ENCODE measurements at places on chromosomes 3 and 15.
A peak's percentile ranks its signal among the peaks of the same experiment; 100 is the strongest.

GRCh38 chr3:46921041-46921440 lies 43.5 kb downstream of the PTH1R start:
- no peak for DNase-seq

GRCh38 chr15:31407851-31408250 lies 81.2 kb downstream of the KLF13 start:
- DNase-seq, result no peak

GRCh38 chr3:69409011-69409410 lies 23.1 kb upstream of the FRMD4B start:
- DNase-seq, result no peak

GRCh38 chr3:134623615-134624245 lies 27.1 kb downstream of the KY start:
- DNase-seq, result no peak

DNA sequence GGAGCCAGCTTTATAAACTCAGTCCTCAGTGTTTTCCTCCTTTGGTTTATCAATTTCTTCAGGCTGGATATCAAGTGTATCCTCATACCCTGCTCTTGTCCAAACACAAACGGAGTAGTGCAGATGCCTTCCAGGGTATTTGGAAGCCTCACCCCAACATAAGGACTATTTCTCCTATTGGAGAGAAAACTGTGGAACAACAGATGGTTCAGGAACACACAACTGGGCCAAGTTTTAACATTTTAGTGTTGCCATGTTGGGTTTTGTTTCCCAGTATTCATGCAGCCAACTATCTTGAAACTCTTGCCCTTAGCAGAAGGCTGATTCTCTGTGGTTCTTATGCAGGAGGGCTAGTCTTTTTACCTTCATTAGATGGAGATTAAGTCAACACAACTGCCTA lies 398.1 kb downstream of the GABRB3 start:
- no peak for DNase-seq

DNA sequence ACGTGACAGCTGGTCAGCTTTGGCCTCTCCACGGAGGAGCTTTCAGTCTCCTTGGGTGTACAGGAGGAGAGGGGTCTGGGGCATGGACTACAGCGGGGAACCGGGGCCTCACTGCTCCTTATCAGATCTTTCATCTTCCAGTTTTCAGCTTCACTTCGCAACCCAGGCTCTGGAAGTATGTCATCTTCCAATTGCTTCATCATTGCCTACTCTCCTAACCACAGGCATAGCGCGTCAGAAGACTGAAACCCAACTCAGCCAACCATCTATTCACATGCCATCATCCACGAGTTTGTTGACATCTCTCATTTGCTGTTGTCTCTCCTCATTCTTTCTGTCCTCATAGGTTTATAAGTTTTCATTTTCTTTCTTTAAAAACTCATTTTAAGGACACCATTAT lies 119.5 kb downstream of the MYLK start:
- no peak for DNase-seq

DNA sequence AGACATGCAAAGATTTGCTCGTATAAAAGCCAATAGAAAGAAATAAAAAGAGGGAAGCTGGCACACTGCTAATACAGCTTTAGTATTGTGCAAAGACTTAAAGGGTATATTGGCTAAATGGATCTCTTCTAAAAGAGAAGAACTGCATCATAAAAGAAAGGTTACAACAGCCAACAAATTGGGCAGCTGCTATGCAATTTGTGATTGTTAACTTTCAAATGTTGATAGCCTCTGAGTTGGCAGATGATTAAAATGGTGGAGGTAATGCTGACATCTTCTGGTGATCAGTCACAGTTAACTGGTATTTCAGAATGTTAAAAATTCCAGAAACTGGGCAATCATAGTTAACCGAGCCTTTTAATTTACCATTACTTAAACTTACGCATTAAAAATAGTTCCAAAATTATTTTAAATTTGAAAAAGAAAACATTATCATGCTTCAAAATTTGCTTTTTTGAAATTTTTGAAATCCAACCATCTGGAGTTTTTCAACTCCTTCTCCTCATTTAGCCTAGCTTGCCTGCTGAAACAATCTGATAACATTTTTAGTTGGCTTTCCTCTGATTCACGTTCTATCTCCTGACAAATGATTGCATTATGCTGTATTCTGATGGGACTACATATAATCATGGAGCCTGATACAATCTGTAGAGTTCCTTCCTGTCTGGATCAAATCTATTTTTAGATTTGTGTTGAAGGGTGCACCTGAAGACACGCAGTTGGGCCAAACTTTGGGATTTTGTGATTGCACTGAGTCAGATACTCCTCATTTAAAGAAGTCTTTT lies 144.0 kb upstream of the PDZRN3 start:
- no peak for DNase-seq

GRCh38 chr3:153215966-153216365 lies 53.9 kb downstream of the RAP2B start:
- DNase-seq, result no peak

GRCh38 chr15:68479870-68480269 lies 47.9 kb upstream of the ITGA11 start:
- no peak for DNase-seq

DNA sequence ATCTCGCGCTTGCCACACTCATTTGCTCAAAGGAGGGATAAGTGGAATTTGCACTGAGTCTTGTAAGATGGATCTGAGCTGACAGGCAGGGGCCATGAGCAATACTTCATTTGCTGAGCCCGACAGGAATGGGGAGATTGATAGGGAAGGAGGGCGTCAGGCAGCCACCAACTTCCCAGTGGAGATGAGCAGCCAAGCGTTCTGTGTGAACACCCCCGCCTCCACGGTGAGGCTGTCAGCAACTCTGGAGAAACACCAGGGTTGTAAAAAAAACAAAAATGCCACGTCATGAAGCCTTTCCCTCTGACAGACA lies 36.8 kb downstream of the TLE3 start:
- peak; percentile 15 for DNase-seq

GRCh38 chr3:181541414-181541813 lies 170.3 kb upstream of the SOX2 start:
- no peak for DNase-seq

GRCh38 chr3:13866041-13866965 lies 13.6 kb downstream of the WNT7A start:
- DNase-seq, result no peak

DNA sequence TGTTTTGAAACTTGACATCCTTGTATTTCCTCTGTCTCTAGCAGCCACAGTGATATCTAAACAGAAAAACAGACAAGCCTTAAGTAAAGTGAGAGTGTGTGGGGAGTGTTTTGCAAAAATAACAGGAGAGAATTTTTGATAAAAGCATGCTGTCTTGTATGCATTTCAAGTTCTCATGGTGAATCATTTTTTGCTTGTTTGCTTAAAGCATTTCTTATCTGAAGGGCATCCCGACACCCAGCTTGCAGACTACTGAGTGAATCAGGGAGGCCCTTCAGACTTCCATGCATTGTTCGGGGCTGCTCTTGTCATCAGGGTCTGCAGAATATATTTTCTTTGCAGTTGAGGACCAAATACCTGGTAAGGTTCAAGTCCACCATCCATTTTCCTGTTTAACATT lies 8.5 kb downstream of the CGNL1 start:
- no peak for DNase-seq

GRCh38 chr3:38313695-38314094 lies 31.6 kb downstream of the SLC22A14 start:
- no peak for DNase-seq

- no peak for DNase-seq
These were observed 8.5 kb upstream of the FANCD2 start for GRCh38 chr3:10017636-10018292.

DNA sequence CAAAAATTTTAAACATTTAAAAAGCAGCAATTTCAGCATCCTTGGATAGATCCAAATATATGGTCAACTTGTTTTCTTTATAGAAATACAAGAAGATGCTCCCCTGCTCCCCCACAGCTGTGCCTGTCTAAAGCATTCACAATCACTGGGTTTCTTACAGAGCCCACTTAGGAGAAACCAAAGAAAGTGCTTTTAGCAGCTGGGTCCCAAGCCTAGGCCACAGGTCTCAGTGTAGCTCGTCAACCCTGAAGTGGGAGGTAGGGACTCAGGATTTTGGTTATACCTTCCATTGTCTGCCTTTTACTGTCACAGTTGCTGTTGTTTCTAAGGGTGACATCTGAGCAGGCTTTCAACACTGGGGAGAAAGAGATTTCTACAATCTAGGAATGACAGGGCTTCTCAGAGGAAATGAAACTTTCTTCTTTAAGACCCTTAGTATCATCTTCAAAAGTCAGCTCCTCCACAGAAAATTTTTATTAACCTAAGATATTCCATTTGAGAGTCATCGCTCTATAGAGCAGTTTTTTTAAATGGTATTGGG lies 199.3 kb upstream of the CMC1 start:
- DNase-seq, result no peak

DNA sequence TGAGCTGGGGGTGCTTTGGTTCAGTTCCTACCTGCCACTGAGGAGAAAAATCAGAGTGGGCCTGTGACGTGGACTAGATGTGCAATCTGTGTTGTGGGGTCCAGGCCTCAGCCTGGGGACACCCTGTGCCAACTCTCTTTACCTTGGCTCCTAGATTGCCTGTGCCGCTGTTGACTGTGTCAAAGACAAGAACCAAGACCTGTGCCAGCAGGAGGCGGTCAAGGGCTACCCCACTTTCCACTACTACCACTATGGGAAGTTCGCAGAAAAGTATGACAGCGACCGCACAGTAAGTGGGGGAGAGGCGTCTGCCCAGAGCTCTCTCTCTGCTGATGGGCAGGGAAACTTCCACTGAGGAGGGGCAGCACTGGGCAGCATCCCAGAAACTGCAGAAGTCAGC lies 40.6 kb upstream of the SEC22A start:
- no peak for DNase-seq

GRCh38 chr15:27196691-27197090 lies 225.7 kb downstream of the GABRG3 start:
- DNase-seq, result no peak

DNA sequence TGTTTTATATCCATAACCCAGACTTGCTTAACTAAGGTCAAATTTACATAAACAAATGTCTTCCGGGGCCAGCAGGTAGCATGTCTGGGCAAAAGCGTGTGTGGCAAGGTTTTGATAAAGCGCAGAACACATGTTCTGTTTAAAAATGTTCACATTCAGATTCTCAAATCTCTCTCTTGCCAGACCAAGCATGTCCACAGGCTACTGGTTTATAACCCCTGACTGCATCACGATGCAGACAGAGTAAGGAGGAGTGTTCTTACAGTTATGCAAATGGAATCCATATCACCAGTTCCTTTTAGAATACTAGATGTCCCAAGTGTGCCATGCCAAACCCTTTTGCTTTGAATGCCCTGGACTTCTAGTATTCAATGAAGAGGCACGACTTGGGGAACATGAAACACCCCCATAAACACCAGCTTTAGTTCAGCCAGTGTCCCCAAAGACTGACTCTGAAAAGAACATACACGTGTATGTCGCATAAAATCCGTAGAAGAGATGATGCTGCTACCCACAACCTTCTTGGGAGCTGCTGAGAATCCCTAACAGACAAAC lies 412.0 kb downstream of the CNTN4 start:
- no peak for DNase-seq

DNA sequence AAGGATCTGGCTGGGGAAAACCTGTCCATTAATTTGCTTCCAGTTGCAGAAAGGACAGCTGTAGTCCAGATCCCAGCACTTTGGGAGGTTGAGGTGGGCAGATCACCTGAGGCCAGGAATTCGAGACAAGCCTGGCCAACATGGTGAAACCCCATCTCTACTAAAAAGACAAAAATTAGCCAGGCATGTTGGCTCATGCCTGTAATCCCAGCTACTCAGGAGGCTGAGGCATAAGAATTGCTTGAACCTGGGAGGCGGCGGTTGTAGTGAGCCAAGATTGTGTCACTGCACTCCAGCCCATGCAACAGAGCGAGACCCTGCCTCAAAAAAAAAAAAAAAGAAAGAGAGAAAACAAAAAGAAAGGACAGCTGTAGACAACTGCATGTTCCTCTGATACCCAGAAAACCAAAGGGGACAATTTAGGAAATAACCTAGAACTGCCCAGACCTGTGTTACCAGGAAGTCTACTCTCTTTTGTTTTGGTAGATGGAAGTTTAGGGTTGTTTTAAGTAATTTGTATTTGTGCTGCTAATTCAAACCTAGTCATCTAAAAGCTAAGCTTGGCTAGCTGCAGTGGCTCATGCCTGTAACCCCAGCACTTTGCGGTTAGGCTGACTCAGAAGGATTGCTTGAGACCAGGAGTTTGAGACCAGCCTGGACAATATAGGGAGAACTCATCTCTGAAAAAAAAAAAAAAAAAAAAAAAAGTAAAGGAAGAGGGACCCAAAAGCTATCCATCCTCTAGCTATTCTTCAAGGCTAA lies 22.7 kb downstream of the EXD1 start:
- DNase-seq, result no peak

DNA sequence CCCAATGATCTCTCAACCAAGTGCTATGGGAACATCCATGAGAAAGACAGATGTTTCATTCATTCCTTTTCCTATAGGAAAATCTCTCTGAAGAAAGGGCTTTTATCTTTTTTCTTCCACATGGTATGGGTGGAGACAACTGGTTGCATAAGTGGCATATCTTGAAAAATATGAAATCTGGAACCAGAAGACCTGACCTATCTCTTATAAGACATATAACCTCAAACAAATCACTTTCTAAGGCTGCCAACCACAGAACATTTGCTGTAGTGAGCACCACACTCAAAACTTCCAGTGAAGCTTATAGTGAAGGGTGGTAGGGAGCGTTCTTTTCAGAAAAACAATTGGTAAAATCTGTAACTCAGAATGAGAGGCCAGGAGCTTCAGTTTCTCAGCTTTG lies 58.5 kb downstream of the SHQ1 start:
- no peak for DNase-seq

DNA sequence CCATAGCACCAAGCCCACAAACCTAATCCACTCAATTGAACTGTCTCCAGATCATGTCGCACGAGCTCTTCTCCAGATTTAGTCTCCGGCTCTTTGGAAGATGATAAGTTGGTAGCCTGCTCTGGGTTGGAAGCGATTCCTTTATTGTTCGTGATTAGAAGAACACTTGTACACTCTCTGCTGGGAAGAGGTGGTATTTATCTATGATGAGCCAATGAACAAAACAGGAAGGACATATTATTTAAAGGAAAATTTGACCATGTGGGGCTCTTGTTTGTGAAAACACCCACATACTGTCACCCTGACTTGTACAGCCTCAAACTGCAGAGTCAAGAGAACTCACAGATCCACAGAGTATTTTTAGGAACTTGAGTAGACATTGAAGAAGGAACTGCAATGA lies 54.4 kb downstream of the MYZAP start:
- no peak for DNase-seq

- DNase-seq, result no peak
These were observed 14.5 kb downstream of the CAND2 start for GRCh38 chr3:12810961-12811360.

GRCh38 chr3:48478626-48479555 lies 25.1 kb downstream of the SHISA5 start:
- DNase-seq, result no peak

GRCh38 chr3:186176373-186176990 lies 67.6 kb upstream of the ETV5 start:
- no peak for DNase-seq

GRCh38 chr3:188827576-188827975 lies 344.2 kb upstream of the TPRG1 start:
- DNase-seq, result no peak

DNA sequence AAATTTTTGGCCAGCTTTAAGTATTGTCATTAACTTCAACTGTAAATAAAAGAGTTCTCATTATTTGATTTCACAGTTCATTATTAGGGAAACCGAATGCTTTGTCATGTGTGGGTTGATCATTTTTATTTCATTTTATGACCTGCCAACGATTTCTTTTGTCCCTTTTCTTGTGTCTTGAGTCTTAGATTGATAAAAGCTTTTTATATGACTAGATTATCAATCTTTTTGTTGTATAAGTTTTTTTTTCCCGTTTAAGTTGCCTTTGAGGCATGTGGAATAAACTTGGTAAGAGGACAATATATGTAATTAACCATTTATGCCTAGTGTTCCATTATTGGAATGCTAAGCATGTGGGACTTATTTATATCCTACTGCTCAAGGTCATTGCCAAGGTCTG lies 62.8 kb downstream of the ATP2C1 start:
- DNase-seq, result no peak

All from anterior cingulate cortex (tissue), 58 donors.